ENCODE measurements at places on chromosomes 3 and 15.
A peak's percentile ranks its signal among the peaks of the same experiment; 100 is the strongest.

GRCh38 chr3:194139071-194139813, 3.3 kb downstream of the HES1 start:
- DNase-seq: peak; percentile 47

DNA sequence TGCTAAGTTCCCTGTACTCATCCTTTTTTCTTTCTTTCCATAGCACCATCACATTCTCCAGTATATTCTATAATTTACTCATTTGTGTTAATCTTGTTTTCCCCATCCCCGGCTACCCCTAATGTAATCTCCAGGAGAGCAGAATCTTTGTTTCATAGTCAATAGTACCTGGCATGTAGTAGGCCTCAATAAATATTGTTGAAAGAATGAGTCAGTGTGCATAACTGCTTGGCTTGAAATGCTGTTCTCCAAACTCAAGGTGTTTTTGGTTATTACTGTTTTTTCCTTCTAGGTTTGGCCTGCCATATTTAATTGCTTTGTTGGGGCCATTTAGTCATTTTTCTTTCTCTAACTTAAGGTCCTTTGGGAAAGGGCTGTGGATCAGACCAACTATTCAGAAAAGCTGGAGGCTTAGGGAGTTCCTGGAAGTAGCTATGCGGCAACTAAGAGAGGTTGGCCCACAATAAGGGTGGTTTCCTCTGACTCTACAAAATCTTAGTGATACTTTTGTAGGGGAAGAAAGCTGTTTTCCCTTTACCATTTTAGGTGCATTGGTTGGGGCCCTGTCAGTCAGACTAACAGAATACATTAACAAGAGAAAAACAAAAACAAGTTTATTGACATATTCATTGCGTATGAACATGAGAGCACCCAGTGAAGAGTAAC, 28.4 kb downstream of the KAT2B start:
- no peak for DNase-seq

GRCh38 chr3:65433480-65433879, 605.2 kb downstream of the MAGI1 start:
- no peak for DNase-seq

- DNase-seq: no peak
Measured at GRCh38 chr3:47057212-47057671, 77.8 kb downstream of the NBEAL2 start.

DNA sequence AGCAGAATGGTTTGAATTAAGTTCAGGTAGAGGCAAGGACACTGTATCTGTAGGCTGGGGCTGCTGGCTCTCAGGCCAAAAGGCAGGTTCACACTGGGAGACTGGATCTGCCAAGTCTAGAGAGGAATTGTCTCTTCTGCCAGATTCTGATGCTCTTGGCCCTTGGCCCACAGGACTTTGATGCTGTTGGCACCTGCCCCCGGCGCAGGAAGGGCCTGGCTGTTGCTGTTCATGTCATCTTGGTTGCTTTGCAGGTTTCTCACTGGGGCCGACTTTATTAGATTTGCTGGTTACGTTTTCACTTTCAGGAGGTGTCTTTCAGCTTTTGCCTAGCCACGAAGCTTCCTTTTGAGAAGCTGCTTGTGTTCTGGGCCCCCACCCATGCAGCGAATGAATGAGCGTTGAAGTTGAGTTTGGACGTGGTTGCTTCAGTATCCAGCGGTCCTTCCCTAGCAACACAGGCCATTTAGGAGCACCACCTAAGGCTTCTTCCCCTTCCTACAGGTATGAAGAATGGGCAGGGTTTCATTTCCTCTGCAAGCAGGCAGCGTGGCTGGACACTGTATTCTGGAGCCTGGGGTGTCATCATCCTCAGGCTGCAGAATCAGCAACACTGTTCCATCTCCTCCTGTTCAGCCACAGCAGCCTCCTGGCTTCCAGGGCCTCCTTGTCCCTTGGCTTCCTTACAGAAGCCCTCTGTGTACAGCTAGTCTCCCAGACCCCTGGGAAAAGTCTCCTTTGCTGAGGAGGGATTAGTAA, 65.6 kb upstream of the PRR23C start:
- DNase-seq: no peak

DNA sequence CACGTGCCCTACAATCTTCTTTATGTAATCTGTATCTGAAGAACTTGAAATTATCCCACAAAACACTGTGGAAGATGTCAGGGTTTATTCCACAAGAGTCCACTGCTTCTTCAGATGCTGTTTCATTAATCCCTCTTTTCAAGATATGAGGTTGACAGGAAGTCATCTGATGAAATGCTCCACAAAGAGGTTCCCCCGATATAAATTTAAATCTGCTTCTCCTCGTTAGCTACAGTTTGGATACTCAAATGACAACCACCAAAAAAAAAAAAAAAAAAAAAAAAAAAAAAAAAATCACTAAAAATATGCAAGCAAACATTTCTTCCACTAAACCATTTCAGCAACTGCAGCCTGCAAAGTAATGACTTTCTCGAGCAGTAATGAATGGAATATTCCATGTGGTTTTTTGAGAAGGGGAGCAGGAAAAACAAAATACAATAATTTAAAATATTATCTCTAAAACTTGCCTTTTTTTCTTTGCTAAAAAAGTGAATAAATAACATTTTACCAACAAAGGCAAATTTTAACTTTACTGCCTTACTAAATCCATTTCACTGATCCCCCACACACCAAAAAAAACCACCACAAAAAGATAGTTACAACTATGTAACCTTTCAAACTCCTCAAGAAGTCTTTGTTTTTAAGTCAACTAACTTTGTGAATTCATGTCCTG, 37.8 kb downstream of the DLG1 start:
- no peak for DNase-seq

Measured in HuH-7 (cell line).